Stimulated activated CD8-positive, alpha-beta memory T cell treated with anti-CD3 and anti-CD28 coated beads, Interleukin-2, amount 100 ng/mL, for 1 hour (primary cell): ENCODE measurements at places on chromosomes 5 and 9.

GRCh38 chr5:8213701-8214240 is 344.8 kb downstream of the MTRR start:
- DNase-seq, result no peak

- DNase-seq, result no peak
Measured at GRCh38 chr5:134120386-134121138, 6.1 kb downstream of the TCF7 start.

- no peak for DNase-seq
Measured at GRCh38 chr5:123303802-123304201, 119.4 kb downstream of the CEP120 start.

GRCh38 chr9:122252796-122253195 is 11.8 kb downstream of the RBM18 start:
- no peak for DNase-seq

DNA sequence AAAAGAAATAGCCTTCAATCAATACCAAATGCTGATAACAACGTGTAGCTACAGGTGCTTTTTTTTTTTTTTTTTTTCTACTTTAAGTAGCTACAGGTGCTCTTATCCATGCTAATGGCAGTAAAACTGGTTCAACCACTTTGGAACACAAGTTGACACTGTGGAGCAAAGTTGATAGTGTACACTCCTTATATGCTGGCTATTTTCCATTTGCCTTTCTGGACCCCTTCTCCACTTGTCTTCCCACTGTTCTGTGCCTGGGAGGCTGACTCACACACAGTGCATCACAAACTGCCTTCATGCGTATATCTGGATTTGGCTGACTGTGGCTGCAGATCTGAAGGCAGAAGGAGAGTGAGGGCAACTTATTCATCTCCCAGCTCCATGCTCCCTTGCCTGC is 247.9 kb downstream of the MSX2 start:
- no peak for DNase-seq

- no peak for DNase-seq
Measured at GRCh38 chr9:9522406-9522805, 1090.4 kb downstream of the PTPRD start.

DNA sequence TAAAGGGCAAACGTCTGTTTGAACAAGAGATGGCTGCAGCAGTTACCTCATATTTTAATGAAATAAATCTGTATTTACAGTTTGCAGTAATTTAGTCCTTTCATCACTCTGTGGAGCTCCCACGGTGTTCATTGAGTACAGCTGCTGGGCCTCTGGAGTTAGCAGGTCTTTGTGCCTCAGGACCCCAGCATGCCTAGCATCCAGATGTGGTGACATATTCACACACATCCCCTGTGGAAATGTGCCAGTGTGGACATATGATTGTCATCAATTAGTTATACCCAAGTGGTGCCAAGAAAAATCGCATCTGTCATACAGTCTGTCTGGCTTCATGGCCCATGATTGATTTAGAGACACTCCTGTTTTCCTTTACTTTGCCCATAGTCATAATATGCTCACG is 77.3 kb downstream of the NNT start:
- DNase-seq, result no peak

- DNase-seq, result no peak
Measured at GRCh38 chr5:118146824-118147223, 841.5 kb downstream of the DTWD2 start.
